ENCODE measurements at places on chromosomes 12 and 14.
A peak's percentile ranks its signal among the peaks of the same experiment; 100 is the strongest.

DNA sequence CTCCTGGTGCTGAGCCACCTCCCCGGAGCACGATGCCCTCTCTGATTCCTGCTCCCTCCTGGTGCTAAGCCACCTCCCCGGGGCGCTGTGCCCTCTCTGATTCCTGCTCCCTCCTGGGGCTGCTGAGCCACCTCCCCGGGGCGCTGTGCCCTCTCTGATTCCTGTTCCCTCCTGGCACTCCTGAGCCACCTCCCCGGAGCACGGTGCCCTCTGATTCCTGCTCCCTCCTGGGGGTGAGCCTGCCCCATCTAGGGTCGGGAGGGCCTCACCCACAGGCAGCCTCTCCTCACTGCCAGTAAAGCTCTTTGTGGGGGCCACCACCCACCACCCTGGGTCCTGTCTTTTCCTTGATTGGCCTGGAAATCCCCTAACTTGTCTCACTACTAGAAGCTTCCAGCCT, 327.6 kb upstream of the SFSWAP start:
- DNase-seq, result no peak

- peak; percentile 21 for DNase-seq
These were observed 82.9 kb downstream of the SPATA7 start for GRCh38 chr14:88468406-88468805.

GRCh38 chr14:67253076-67253635, 11.9 kb downstream of the PALS1 start:
- no peak for DNase-seq

DNA sequence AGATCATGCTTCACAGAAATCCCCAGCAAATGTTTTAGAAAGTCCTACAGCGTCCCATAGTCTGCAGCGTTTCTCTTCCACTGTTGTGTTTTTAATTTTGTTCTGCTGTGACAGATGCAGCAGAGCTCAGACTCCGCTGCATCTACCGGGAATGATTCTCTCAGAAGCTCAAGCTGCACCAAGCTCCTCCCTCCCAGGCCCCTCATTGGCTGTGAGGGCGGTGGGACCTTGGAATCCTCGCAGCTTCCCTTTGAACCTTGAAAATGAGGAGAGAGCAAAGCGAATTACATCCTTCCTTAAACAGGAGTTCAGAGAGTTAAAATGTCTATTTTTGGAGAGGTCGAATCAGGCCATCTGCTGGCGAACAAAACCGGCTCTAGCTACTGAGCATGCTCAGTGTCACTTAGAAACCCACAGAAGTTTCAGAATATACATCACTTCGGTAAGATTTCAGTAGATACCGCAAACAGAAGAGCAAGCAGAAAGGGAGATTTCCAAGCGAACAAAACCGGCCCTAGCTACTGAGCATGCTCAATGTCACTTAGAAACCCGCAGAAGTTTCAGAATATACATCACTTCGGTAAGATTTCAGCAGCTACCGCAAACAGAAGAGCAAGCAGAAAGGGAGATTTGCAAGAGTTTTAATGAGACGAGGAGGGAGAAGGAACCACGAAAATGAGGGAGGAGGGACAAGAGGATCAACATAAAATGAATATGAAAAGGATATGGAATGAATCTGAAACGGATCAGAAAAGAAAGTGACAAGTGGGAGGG, at the start of gene ABCD2:
Gene ABCD2 (minus strand): TSS at position 144 of the 774 bp plus-strand sequence. CDS start 188 bp downstream, outside the sequence.
- DNase-seq, result peak; percentile 76

DNA sequence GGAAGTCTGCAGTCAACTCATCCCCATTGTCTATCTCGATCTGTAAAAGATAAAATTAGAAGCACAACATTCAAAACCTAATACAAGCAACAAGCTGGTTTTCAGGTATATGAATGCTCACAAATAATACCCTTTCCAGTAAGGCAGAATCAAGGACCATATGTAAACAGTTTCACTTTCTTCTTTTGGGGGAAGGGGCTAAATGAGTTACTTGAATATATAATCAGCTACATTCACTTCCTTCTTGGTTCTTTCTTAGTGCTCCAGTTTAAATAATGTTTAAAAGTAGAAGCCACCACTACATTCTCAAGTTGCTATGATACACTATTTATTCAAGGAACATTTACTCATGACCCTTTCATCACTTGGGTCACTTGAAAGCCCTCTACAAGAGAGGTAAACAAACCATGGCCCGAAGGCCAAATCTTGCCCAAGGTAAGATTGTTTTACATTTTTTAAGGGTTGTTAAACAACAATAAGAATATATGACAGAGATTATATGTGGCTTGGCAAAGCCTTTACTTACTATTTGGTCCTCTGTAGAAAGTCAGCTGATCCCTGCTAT, 10.3 kb downstream of the TWF1 start:
- DNase-seq, result no peak

DNA sequence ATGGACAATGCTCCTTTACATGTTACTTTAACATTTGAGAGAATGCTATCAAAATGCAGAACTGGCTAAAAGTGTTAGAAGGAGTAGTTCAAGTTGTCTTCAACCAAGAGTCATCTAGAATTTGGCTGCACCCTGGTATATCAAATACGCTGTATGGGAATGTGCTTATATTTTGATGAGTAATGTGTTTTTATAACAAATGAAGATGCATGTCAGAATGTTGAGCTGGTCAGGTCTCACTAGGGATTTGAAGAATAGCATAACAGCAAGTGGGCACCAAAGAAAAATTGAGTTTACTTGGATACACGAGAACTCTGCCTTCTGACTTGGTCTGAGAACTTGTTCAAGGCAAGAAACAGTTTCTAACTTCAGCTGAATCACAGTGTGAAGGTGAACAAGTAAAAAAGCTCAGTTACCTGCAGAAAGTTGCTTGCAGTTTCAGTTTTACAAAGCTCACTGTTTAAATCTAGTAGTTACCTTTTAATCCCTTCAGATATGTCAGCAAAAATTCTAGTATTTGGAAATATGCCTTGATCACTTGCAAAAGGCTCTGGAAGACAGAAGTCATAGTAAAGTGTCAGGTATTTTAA, 82.3 kb downstream of the PDE3A start:
- DNase-seq, result no peak

All from endothelial cell of umbilical vein (primary cell).